ENCODE measurements at places on chromosomes 13 and 19.

DNA sequence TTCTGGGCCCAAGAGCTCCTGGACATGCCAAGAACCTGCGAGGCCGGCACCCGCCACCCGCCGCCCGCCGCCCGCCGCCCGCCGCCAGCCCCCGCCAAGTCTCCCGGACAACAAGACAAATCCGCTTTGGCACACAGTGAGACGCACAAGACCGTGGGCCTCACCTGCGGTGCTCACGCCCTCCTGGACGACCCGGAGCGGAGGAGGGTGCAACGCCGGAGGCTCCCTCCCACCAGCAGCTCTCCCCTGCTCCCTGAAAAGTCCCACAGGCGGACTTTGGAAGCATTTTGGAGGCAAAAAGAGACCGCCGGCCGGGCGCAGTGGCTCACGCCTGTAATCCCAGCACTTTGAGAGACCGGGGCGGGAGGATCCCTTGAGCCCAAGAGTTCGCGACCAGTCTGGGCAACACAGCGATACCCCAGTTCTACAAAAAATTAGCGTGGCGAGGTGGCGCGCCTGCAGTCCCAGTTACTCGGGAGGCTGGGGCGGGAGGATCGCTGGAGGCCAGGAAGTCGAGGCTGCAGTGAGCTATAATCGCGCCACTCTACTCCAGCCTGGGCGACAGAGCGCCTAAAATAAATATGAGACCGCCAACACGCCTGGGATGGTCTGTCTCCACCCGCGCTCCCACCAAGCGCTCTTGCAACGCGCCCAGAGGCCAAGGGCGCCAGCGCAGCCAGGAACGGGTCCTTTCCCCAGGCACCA, 783 bp downstream of the RHPN2 start:
- DNase-seq = no peak

DNA sequence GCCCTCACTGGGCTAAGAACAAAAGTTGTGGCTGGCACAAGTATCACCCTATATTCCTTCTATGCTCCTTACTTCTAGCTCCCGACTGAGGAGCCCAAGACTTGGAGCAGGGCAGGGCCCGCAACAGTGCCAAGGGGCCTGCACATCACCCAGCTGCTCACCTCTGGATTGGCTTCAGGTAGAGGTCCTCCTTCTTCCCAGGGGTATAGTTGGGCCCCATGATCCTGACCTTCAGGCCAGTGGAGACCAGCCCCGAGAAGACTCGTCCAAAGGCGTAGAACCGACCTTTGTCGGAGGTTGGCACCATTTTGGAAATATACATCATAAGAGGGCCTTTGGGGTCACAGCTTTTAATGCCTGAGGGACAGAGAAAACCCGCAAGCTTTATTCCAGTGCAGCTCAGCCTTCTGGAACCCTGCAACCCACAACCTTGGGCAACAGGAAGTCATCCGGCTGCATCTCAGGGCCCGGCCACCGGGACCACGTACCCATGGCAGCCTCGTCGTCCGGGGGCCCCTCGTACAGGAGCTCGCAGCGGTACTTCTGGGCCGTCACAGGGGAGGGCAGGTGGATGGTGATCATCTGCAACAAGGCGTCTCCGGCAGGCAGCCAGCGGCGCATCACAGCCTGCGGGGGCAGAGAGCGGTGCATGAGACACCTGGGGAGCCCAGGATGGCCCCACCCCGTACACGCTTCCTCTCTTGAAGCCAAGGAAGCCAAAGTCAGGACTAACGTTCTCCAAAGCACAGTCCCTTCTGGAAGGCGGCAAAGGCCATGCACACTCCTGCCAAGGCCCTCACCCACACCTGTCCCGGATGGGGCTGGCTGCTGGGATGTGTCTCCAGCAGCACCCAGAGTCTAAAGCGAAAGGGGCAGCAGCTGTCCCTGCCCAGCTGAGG, 4.7 kb downstream of the EEF2 start:
- no peak for DNase-seq

DNA sequence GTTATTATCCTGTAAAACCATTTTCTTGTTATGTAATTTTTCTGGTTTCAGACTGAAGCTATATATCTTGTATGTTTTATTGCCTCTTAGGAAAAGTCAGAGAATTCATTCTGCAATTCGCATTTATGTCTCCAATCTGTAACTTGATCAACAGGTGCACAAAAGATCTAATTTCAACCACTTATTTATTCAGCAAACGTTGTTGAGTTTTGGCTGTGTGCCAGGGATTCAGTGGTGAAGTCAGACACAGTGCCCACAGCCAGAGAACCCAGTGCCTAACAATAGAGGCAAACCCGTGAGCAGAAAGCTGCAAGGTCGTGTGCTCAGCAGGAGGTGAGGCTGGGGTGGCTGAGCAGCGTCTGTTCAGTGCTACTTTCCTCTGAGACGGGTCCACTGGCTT, 119.5 kb upstream of the MCF2L start:
- no peak for DNase-seq

DNA sequence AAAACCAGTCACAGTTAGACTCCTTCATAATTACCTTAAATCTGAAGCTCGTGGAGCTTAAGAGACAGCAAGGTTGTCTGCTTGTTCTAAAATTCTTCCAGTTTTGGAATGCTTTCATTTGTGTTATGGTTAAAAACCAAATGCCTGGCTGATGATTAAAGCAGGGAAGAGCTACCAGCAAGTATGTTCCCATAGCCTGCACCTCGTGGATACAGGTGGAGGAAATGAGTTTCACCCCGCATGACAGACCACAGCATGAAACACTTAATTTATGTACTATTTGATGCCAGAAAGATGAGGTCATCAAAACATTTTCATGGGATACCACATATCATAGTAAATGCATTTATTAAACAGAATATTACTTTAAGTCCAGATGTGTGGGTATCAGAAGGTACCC, 416 bp upstream of the DOCK9 start:
- no peak for DNase-seq

DNA sequence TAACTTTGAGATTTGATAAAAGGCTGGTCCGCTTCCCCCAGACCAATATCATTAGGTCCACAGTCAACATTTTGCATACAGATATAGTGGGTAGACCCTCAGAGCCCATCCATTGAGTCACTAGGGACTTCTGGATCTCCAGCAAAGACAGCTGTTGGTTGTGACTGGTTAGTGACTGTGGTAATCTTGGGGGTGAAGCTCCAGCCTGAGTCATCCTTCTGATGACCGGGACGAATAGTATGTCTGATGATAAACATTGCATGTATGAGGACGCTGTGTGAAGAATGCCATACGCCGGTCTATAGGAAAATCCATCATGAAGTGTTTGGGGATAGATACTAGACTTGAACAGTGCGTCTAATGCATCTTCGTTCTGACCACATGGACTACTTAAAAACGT, 307.0 kb downstream of the UQCRFS1 start:
- DNase-seq = no peak

DNA sequence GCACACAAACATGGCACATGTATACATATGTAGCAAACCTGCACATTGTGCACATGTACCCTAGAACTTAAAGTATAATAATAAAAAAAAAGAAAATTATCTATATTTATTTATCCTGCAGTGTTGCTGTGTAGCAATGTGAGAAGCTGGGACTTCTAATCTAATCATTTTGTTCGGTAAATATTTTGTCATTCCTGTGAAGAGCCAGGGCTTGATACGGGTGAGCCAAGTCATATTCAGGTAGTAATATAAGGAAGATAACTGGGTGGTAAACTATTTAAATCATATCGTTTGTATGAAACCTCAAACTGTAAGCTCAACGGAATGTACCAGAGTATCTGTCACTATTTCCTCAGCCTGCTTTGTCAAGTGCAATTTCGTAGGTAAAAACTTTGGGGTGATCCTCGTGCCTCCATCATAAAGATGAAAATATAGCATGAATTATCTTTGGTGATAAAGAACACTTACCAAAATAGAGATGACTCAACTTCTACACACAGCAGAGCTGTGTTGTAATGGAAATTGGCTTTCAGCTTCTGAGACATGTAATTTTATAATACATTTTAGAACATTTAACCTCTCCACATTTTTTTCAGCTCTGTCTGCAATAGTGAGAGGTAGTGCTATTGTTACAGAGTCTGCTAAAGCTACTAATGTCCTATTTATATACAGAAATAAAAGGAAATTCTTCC, 92.9 kb downstream of the PCDH9 start:
- no peak for DNase-seq

GRCh38 chr19:33129901-33130300, 2.0 kb upstream of the WDR88 start:
- DNase-seq = no peak

- no peak for DNase-seq
These were observed 40.1 kb downstream of the SLC7A9 start for GRCh38 chr19:32829345-32829896.

DNA sequence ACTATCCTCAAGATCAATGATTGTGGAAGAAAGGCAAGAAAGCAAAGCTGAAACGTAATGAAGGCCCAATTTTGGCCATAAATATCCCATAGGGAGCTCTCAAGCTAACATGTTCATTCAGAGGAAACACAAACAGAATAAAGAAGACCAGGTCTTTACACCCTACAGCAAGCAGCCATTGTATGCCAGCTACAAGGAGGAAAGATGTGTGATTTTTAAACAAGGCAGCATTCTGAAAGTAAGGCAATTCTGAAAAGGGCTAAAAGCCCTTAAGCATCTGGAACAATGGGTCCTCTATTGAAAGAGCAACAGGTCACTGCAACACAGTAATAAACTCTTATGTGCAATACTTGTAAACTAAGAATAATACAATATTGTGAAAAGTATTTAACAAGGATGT, 1002.4 kb downstream of the SLITRK1 start:
- DNase-seq = no peak

DNA sequence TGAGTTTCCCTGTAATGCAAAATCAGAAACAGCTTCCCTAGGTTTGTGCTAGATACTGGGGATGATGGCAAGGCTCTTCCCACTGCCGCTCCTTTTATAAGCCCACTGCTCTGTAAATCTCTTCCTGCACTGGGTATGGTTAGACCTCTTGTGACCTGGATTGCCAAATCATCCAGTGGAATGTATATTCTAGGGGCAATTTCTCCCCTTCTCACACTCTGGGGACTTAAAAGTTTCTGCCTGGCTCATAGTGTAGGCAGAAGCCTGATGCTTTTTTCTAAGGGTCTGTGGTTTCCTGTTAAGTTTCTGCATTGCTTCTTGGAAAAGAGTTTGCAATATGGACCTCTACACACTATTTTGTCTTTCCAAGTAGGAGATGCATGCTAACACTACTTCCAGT, 1582.0 kb upstream of the PCDH20 start:
- DNase-seq = no peak

DNA sequence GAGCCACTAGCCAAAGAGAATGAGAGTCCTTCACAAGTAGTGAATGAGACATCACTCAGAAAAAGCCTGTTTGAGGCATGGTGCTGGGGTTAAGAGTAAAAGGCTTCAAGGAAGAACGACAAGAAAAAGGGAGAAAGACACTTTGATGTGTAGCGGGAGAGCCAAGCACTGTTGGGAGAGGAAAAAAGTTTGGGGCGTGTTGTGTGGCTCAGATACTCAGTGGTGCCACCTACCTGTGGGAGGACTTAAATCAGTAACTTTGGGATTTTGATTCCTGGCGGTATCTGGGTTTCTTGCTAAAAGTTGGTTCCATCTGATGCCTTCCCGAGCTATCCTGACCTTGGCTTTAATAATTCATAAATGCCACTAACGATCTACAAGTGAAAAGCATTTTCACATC, 12.3 kb downstream of the ELSPBP1 start:
- DNase-seq = no peak

All from HuH-7 (cell line).